Lower leg skin (tissue), 4 donors: ENCODE measurements at places on chromosomes 6 and 20. TPM values are rescaled to one million over a fixed set of nuclear protein-coding genes. Genes with fewer than 3 reads are reported as not detected.

- no peak for DNase-seq
Measured at GRCh38 chr6:16698997-16699868, 62.0 kb downstream of the ATXN1 start.

- DNase-seq: no peak
Measured at GRCh38 chr20:47618479-47618878, 116.8 kb downstream of the NCOA3 start.

- no peak for DNase-seq
Measured at GRCh38 chr20:48538058-48538825, 289.6 kb downstream of the PREX1 start.

DNA sequence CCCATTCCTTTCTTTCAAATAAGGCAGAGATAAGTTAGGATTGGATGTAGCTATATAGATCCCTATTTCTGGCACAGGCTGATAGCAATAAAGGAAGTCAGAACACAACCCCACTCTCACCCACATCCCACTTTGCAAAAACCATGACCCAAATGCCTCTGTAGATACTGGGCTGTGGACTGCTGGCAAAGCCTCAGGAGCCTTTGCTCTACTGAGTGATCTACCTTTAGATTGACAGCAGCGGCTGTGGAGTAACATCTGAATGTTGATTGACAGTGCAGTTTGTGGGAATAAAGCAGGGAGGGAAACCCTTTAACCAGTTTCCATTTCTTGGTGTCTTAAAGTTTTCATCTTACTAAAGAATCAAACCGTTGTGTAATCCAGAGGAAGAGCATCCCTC lies 6.7 kb upstream of the TMEM30A start:
- no peak for DNase-seq

WFDC5 gene
- total RNA-seq: 376 TPM
